ENCODE measurements at places on chromosomes 16 and 17.

GRCh38 chr16:56549744-56550385, 15.0 kb upstream of the MT4 start:
- DNase-seq = no peak

DNA sequence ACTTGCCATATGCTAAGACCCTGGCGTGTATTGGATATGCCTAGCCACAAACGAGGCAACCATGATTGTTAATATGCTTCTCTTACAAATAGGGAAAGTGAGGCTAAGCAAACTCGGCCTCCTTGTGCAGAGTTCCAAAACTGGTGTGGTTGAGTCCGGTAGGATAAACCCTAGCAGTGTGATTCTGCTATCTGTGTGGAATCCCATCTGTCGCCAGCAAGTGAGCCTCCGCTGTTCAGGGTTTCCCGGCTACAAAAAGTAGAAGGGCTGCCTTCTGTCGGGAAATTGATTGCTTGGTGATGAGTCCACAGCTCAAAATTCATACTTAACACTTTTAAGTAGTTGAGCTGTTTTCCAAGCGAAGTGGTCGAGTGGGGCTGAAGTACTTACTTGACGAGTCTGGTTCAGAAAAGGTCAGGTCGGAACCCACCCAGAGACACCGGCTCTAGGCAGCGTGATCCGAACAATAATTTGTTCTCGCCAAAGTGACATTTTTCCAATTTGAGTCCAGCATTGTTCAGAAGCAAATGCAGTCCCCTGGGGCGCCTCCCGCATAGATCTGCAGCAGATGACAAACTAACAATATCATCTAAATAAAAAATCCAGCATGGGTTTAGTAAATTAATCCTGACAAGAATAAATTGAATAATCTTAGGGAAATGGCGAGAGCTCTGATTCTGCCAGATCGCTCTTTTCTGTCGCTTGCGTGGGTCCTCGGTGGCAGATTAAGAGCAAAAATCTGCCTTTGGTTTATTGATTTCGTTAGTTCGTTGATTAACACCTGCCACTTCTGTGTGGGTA, 686.7 kb upstream of the RBFOX1 start:
- no peak for DNase-seq

DNA sequence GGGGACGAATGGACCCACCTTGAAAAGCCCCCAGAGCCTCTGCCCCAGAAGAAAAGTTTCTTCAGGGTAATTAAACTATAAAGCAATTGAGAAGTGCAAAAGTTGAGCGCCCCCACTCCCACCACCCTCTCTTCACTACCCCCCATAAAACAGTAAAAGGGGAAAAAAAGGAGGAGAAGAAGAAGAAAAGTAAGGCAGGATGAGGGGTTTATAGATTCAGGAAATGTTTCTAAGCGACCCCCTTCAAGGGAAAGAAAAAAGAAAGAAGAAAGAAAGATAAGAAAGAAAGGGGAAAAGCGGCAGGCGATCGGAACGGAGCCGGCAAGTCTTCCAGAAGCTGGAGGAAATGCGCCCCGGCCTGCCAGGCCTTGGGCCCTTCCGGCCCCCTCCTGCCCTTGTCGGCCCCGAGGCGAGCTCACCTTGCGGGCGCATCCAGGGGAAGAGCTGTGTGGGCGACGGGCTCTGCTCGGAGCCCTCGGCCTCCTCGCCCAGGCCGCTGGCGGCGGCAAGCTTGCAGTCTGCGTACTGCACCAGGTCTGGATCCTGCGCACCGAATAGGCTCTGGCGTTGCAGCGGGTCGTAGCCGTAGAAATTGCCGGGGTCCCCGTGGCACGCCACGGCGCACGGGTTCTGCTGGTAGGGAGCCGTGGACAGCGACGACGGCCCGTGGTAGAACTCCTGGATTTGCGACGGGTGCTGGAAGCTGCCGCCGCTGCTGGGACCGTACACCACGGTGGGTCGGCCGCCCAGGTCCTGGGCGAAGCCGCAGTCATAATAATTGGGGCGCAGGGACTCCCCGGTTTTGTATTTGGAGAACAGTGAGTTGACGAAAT, 1.0 kb downstream of the HOXB8 start:
- DNase-seq = no peak

- peak; percentile 48 for DNase-seq
Measured at GRCh38 chr17:77233635-77234334, 93.0 kb downstream of the SEC14L1 start.

- DNase-seq = no peak
Measured at GRCh38 chr16:72743011-72743761, 304.7 kb downstream of the ZFHX3 start.

DNA sequence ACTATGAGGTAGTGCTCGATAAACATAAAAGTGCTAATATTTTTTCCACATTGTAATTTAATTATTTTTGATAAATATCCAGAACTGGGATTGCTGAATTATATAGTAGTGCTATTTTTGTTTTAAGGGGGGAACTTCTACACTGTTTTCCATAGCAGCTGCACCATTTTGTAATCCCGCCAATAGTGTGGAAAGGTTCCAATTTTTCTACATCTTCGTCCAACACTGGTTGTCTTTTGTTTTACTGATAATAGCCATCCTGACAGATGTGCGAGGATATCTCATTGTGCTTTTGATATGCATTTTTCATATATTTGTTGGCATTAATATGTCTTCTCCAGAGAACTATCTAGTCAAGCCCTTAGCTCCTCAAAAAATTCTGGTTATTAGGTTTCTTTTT, 259.6 kb upstream of the KCNJ16 start:
- no peak for DNase-seq

DNA sequence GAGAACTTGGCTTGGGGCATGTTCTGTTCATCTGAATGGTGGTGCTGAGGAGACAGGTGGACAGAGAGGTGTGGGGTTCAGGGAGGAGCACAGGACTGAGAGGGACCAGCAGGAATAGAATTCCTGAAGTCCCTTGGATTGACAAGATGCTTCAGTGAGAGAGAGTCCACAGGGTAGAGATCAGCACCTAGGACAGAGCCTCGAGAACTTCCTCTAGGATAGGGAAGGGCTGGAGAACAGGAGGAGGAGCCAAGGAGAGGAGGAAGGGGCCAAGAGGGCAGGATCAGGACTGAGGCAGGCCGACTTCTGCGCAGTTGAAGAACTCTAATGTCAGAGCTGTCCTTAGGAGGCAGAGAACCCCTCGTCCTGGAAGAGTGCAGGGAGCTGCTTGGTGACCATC, 138.4 kb downstream of the PRKCB start:
- no peak for DNase-seq

DNA sequence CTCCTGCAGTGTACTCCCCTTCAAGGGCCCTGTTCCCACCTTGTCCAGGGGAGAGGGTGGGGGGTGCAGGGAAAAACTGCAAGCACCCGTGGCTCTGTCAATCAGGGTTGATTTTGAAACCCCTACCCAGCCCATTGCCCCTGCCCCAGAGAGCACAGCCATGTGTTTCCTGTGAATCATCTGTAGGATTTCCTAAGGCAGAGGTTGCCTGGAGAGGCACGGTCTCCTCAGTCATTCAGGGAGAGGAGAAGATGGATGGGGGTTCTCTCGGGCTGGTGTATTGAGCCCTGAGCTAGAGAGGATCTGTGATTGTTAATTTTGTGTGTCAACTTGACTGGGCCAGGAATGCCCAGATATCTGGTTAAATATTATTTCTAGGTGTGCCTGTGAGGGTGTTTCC, 3.5 kb upstream of the AGRP start:
- no peak for DNase-seq

GRCh38 chr17:21210411-21211076, 3.4 kb downstream of the TMEM11 start:
- no peak for DNase-seq

GRCh38 chr17:13027246-13027645, 9.4 kb upstream of the ELAC2 start:
- no peak for DNase-seq

GRCh38 chr17:48255759-48256158, 148.2 kb downstream of the SNX11 start:
- no peak for DNase-seq

- DNase-seq = no peak
Measured at GRCh38 chr16:11098601-11099390, 154.4 kb downstream of the CLEC16A start.

DNA sequence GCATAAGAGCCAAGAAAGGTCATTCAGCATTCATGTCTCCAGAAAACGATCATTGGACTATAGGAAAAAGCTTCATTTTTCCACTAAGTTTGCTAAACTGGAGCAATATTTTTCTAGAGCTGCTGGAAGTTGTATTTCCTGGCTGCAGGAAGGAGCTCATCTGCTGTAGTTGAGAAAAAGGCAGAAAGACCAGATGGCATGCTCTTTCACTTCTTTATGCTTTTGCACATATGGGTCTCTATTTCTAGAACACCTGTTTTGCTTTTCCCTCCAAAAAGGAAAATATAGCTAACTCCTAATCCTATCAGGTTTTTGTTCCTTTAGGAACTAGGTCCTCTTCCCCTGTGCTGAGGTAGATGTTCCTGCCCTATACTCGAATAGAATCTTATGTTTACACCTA, 61.9 kb upstream of the HLF start:
- DNase-seq = no peak

GRCh38 chr17:60832151-60832585, 154.5 kb downstream of the BCAS3 start:
- DNase-seq = no peak

GRCh38 chr16:19145010-19145409, 23.0 kb upstream of the SYT17 start:
- DNase-seq = no peak

GRCh38 chr17:27449988-27450387, 6.3 kb upstream of the KSR1 start:
- DNase-seq = no peak

DNA sequence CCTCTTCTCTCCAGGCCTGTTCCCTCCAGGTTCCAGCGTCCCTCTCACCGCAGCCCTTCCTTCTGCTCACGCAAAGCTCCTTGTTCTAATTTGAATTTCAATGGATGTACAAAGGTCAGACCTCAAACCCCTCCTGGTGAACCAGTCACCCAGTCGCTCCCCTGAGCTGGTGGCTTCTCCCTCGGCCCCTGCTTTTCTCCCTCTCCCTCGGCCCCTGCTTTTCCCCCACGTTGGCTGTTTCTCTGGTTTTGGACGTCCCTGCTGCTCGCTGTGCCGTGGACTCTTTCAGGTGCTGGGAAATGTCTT, 8.6 kb upstream of the MSLN start:
- DNase-seq = no peak

DNA sequence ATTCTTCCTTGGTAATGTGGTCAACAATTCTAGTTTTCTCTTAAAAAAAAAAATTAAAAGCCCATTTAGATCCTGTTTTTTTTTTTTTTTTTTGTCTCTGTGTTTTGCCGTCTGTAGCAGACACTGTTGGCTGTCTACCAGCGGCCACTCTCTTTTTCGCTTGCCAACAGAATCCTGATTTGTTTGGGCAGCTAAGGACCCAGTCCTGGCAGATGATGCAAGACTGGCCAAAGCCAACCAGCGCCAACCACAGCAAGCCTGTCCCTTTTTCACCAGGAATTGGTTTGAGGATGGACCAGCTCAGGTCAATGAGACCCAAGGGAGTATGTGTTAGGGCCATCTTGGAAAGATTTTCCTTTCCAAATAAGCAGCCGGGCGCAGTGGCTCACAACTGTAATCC, 28.2 kb downstream of the ST3GAL2 start:
- no peak for DNase-seq

DNA sequence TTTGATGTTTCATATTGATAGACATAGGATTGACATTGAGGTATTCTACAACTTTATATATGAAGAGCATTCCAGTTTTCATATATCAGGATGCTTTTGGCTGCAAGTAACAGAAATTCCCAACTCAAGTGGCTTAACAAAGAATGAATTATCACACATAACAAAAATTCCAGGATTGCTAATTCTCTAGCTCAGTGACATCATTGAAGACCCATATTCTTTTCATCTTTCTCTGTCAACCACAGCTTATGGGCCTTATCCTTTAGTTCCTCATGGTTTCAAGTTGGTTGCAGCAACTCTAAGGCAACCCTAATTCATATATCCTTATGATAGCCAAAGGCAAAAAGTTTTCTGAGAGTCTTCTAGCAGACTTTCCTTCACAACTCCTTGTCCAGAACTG, 91.5 kb upstream of the HAS3 start:
- DNase-seq = no peak

Data from omental fat pad (tissue), 4 donors.